CD4-positive, alpha-beta T cell treated with Interleukin-15 for 1 hour (primary cell): ENCODE measurements at places on chromosomes 4 and X.

GRCh38 chr4:33060674-33061542 is 2340.7 kb downstream of the PCDH7 start:
- no peak for DNase-seq

- DNase-seq = no peak
Measured at GRCh38 chr4:175092114-175092513, 174.0 kb downstream of the ADAM29 start.

DNA sequence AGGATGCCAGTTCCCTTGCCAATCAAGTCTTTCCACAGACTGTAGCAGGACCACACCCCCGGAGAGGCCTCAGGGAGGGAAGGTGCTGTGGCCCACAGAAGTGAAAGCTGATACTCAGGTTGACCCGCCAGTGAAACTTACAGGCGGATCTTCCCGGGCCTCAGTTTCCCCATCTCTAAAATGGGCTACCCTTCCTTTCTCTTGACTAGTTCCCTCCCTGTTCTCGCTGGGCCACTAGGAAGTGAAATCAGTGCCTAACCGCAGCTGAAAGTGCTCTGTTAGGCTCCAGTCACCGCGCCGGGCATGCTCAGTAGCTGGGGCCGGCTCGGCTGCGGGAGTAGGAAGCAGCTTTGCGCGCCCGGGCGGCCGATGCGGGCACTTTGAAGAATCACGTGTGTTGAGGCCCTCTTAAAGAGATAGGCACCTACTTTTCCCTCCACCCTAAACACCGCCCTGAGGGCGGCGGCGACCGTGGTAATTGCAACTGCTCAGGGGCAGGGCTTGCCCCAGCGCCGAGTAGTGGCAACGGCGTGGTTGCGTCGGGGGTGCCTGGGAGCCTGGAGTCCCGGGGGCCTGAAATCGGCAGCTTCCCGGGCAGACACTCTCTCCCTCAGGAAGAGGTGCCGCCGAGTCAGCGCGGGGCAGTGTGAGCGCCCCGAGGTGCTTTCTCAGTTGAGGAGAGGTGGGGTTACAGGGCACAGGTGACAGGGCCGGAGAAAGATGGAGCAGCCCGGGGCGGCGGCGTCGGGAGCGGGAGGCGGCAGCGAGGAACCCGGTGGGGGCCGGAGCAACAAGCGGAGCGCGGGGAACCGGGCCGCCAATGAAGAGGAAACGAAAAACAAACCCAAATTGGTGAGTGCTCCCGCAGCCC is at the start of gene DIAPH2:
Gene DIAPH2, plus strand, starts transcription at position 504 of the 871 bp plus-strand sequence.
- peak; percentile 85 for DNase-seq

DNA sequence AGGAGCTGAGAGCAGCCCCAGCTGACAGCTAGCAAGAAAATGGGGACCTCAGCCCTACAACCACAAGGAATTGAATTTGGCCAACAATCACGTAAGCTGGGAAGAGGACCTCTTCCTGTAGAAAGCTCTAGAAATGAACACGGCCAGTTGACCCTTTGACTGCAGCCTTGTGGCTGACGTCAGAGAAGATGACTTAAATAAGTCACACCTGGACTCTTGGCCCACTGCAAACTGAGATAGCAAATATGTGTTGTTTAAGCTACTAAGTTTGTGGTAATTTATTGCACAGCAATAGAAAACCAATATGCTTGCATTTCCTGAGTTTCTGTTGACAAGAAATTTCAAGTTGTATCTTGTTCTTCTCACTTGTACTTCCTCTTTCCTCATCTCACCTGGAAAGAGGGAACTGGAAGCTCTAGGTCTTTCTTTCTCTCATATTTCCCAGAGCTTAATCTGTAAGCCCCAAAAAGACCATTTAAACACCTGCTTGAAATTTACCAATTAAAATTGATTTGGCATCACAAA is 18.8 kb downstream of the PRKG2 start:
- DNase-seq = no peak

DNA sequence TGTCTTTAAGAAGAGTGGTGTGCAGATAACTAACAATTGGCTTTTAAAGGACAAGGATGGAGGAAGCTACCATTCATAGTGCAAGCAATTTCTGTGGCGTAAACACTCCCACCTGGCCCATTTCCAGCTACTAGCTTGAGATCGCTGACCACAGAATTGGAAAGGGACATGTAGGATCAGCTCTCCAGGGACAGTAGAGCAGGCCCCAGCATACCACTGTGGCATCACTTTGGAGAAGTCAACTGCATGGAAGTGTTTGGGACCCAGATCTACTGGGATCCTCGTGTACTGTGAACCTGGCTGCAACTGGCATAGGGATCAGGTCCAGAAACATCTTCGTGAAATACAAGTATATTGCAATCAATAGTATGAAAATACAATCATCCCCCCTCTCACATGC is 515.0 kb downstream of the INPP4B start:
- no peak for DNase-seq

DNA sequence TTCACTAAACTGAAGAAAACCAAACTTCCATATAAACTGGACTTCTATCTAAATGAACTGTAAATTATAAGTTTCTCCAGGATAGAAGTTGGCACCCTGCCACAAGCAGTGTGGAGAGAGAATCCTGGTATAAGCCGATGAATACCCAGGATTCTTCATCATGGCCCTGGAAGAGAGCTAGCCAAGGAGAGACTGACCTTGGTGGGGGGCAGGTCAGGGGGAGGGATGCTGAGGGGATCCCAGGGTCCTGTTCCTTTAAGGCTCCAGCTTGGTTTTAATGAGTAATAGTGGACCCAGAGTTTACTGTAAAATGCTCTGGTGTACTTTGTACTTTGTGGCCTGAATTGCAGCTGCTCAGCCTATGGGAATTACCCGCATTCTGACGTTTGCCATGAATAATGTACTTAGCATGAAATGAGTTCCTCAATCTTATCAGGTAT is 16.9 kb downstream of the RASSF6 start:
- DNase-seq = no peak

GRCh38 chrX:15500497-15500966 is at the start of gene BMX:
TSS of gene BMX (plus strand) at chrX:15500807. CDS start at chrX:15508354, 7,547 bp downstream.
- no peak for DNase-seq

GRCh38 chrX:153333266-153333665 is 687 bp upstream of the ZNF275 start:
- DNase-seq = no peak

- DNase-seq = no peak
Measured at GRCh38 chr4:155809835-155810234, 51.0 kb downstream of the GUCY1B1 start.

DNA sequence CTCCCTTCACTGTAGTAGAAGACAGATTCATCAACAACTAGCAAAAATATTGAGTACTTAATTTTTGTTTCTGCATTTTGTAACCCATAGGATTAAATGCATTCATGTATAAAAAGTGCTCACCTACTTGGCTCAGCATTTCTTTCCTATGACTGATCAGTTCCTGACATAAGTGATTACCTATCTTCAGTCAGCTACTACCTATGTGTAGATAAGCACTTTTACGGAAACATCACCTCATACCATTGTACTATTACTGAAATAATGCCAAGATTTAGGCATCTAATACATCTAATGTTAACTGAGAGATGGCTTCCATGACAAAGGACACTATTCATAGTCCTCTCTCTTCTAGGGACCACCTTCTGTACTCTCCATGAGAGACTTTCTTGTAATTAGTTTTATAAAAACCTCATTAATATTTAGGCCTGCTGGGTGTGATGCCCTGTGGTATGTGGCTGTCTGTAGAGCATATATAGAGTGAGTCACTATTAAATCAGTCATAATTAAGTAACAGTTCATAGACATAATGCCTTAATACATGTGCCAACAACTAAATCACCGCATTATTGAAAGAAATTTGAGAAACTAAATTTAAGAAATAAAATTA is 147.0 kb downstream of the PDGFC start:
- DNase-seq = no peak

DNA sequence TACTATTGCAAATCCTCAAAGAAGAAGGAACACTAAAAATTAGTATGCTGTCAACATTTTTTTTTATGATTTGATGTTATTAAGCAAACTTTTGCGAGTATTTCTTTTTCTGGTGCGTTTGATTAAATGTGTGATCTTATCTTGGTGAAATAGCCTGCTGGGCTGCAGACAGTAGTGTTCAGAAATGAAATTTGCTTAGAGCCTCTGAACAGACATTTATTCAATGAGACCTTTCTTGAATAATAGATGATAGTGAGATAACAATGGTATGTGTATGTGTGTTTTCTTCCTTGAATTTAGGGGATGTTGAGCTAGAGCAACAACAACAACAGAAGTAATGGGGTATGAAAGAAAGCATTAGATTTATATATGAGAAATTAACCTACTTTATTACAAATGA is 12.7 kb downstream of the ADGRL3 start:
- no peak for DNase-seq

DNA sequence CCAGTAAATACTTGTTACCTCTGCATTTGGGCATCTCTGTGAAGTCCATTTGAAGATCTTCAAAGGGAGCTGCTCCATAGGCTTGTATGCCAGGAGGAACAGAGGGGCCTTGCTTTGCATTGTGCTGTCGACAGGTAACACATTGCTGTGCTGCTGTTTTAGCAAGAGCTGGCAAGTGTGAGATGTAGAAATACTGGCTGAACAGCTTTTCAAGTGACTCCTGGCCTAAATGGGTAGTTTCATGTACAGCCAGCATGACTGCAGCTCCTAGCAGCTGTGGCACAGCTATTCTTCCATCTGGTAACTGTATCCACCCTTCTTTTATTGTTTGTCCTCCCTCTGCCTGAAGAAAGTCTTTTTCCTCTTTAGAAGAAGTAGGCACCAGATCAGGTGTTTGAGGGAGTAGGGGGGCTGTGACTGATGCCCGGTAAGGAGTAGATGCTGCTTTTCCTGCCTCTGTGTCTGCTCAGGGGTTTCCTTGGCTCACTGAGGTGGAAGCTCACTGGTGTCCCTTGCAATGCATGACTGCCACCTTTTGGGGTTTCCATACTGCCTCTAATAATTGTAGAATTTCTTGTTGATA is 965.3 kb downstream of the CCSER1 start:
- DNase-seq = no peak

DNA sequence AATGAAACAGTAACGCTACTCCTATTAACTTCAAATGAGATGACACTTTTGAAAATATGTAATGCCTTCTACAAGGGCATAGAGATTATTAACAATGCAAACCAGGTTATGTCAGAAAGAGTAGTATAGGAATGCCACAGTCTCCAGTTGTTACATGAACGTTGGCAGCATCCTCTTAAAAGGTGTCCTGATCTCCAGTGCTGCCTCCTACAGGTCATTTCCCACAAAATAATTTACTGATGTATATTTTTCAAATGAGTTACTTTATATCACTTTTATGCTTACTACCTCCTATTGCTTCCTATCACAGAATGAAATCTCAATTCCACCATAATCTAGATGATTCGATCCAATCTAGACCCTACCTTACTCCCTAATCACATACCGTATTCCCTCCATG is 195.2 kb upstream of the EPHA5 start:
- DNase-seq = no peak

DNA sequence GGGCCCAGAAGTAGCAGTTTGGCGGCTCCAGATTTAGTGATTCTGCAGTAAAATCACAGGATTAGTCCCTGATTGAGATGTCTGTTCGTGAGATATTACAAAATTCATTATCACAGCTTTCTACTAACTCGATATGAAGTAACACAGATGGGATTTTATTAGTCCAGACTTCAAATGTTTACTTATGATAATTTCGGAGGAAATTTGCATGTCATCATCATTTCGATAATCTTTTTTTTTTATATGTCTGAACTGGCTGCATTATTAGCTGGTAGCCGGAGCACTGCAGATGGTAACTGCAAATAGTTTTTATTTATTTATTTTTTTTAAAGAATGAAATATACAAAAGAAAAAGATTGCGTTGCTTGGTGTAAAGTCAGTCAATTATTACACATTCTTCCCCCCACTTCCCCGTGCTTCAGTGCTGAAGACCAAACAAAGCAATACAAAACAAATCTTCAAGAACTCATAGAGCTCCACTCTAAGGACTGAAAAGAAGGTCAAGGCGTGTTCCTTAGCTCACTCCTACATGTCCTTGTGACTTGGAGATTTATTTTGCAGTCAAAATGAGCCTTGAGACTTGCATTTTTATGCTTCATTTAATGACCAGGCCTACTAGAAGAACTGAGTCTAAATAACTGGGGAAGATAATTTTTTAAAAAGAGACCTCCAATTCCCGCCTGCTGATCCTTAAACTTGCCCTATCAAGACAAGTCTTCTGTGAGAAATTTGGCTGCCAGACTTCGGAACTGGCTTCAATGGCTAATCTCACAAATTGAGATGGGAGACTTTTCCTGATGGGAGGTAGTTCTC is 11.7 kb upstream of the PITX2 start:
- DNase-seq = no peak

DNA sequence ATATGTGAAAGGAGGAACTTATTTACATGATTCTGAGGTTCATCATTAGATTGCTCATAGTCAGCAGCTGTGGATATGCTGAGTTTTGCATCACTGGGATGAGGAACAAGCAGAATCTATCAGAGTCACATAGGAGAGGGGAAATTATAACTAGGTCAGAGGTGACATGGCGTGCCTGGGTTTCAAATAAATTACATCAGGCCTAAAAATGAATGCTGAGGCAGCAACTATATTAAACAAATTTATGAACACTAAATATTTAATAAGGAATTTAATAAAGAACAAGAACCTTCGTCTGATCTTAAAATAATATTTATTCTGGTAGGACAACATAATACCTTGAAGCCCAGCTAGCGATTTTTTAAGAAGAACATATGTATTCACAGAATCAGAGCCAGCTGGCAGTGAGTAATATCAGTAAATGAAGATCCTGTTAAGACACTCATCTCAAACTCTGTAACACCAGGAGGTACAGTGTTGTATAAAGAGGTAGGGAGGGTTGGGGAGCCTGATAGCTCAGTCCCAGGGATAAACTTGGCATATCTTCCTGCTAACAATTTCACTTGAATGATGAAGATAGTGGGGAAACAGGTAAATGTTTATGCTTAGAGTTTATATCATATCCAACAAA is 60.9 kb upstream of the HS3ST1 start:
- peak; percentile 23 for DNase-seq

- DNase-seq = no peak
Measured at GRCh38 chr4:103372002-103372558, 173.9 kb upstream of the CENPE start.

DNA sequence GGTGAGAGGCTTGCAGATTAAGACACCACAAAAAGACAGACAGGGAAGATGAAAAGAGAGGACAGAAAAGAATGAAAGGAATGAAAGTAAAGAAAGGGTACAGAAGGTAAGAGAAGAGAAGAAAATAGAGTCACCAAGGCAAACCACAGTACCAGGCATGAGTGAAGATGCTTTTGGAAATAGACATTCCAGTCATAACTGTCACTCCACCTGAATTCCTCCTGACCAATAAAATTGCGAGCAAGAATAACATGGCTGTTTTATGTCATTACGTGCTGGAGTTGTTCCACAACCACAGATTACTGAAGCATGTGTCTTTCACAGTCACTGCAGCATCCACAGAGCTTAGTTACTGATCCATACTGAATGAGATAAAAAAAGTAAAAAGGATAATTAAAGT is 864.9 kb upstream of the SLIT2 start:
- DNase-seq = no peak

DNA sequence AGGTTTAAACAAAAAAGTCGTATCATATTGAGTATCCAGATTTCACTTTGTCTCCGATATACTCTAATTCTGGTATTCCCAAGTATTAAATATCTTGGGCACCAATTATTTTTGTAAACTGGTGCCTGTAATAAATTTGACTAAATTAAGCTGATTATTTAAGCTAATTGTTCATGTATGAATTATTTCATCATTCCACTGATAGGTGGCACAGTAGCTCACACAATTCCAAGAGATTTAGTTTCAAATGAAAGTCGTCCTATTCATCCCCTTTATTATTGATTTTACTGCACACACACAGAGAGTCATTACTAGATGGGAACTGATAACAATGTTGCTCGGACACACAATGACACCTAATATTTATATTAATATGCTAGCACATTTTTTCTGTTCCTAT is 432.4 kb downstream of the DMD start:
- DNase-seq = no peak

GRCh38 chr4:169148885-169149284 is 121.9 kb downstream of the SH3RF1 start:
- DNase-seq = no peak
